ENCODE measurements at places on chromosomes 1 and 21.

- DNase-seq: no peak
Observed at GRCh38 chr1:70528590-70529333, 117.7 kb downstream of the CTH start.

- DNase-seq: no peak
Observed at GRCh38 chr1:40855513-40855912, 6.7 kb downstream of the CITED4 start.

DNA sequence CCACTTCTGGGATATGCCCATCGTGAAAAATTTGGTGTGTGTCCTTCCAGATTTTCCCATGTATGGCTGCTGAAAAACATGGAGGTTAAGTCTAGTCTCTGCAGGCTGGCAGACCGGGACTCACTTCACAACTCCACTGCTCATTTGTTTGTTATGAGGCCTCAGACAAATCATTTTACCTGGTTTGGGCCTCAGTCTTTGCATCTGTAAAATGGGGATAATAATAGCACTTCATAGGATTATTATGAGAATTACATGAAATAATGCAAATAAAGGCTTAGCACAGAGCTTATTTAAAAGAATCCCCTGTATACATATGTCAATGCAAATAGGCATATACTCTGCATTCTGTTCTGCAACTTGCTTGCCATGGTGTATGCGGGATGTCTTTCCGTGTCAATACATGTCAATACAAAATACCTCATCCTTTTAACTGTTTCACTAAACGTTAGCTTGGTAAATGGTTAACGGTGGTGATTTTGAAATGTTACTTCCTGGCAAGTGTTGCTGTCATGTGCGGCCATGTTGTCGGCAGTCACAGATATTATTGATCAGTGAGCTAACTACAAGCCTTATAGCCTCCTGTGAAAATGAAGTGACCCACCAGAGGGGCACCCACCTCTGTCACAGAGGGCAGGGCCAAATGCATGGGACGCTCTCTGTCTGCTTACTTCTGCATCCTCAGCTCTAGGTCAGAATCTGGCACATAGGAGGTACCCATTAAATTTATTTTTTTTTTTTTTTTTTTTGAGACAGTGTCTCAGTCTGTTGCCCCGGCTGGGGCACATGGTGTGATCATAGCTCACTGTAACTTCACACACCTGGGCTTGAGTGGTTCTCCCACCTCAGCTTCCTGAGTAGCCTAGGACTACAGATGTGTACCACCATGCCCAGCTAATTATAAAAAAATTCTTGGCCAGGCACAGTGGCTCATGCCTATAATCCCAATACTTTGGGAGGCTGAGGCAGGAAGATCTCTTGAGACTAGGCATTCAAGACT lies 4.3 kb downstream of the LCK start:
- DNase-seq: no peak

DNA sequence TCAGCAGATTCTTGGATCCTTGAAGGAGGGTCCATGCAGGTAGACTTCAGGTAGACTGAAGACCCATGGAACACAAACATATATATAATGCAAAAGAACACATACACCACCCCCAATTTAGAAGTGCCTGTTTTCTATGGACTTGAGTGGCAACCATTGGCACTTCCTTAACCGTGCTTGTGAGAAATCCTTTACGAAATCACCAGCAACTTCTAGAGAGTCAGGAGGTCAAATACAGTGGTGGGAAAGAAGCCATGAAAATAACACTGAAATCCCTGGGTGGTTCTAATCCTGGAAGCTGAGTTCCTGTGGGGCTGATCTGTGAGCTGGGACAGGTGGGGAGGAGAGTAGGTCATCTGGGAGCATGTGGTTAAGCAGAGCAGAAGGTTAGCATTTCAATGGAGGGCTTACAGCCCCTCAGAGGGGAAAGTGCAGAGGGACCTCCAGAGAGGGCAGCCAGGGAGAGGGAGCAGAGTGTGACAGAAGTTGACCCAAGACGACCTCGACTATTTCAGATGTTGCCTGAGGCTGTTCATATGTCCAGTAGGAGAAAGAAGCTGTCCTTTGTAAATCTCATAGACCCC lies 13.0 kb upstream of the IL10 start:
- DNase-seq: no peak

- no peak for DNase-seq
Observed at GRCh38 chr21:25911730-25912401, 177.1 kb downstream of the GABPA start.

GRCh38 chr1:198346178-198346577 lies 189.4 kb downstream of the NEK7 start:
- no peak for DNase-seq

GRCh38 chr1:44713321-44713781 lies 17.6 kb downstream of the RNU5D-1 start:
- no peak for DNase-seq

GRCh38 chr21:33283203-33283602 lies 17.0 kb downstream of the IL10RB start:
- DNase-seq: no peak

All from activated B cell treated with CpG ODN at 0.5 μM for 24 hours (primary cell).